ENCODE measurements at places on chromosomes 6 and 20.

DNA sequence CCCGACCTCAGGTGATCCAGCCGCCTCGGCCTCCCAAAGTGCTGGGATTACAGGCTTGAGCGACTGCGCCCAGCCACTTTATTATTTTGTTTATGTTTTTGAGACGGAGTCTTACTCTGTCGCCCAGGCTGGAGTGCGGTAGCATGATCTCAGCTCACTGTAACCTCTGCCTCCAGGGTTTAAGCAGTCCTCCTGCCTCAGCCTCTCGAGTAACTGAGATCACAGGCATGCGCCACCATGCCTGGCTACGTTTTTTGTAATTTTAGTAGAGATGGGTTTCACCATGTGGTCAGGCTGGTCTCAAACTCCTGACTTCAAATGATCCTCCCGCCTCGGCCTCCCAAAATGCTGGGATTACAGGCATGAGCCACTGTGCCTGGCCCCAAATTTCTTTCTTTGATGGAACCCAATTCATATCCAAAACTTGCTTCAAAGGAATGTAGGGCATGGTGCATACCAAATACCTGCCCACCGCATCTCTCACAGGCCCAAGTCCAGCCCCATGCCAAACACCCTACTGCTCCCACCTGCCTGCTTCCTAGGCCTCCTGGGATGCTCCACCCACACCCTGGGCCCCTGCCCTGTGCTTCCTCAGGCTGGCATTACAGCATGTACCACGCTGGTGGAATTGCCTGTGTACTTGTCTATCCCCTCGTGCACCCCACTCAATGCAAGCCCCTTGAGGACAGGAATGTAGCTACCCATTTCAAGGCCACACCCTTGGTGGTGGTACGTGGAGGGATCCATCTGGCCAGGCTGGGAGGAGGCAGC is 4.9 kb upstream of the HMGA1 start:
- no peak for DNase-seq

GRCh38 chr6:30158475-30159040 is 2.5 kb downstream of the TRIM10 start:
- no peak for DNase-seq

DNA sequence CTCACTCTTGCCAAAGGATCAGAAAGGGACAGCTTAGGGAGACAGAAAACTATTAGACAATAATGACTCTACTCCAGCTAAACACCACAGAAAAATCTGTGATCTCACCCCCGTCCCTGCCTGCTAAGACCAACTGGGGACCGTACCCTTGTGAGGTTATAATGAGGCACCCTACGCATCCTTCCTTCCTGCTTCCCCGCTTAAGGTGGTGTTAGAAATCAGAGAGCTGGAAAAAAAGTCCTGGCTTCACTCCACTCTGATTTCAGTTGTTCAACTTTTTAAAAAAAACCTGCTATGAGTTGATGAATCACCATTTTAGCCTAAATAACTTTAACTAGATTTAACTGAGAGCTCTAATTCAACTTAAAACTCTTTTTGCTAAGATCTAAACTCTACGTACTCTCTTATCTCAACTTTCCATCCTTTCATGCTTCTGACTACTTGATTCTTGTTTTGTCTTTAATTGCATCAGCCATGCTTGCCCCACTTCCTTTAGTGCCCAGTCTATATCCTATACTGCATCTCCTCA is 35.8 kb upstream of the TMEM14A start:
- DNase-seq = no peak

DNA sequence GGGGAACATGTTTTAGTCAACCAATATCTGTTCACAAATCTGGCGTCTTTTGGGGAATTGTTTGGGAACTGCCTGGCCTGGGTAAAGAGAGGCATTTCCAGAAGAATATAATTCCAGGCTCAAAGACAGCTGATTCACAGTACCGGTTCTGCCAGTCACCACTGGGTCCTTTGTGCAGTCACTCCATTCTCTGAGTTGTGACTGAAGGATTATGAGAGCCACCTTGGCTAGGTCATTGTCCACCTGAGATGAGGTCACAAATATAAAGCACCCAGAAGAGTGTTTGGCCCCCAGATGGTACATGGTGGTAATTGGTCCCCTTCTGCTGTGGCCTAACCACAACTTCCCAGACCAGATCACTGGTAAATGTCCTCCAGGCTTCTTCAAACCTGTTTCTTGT is 121.0 kb upstream of the SPACA1 start:
- DNase-seq = no peak

Measured in astrocyte of the hippocampus (primary cell).